DND-41 (cell line): ENCODE measurements at places on chromosomes 12 and 14.

DNA sequence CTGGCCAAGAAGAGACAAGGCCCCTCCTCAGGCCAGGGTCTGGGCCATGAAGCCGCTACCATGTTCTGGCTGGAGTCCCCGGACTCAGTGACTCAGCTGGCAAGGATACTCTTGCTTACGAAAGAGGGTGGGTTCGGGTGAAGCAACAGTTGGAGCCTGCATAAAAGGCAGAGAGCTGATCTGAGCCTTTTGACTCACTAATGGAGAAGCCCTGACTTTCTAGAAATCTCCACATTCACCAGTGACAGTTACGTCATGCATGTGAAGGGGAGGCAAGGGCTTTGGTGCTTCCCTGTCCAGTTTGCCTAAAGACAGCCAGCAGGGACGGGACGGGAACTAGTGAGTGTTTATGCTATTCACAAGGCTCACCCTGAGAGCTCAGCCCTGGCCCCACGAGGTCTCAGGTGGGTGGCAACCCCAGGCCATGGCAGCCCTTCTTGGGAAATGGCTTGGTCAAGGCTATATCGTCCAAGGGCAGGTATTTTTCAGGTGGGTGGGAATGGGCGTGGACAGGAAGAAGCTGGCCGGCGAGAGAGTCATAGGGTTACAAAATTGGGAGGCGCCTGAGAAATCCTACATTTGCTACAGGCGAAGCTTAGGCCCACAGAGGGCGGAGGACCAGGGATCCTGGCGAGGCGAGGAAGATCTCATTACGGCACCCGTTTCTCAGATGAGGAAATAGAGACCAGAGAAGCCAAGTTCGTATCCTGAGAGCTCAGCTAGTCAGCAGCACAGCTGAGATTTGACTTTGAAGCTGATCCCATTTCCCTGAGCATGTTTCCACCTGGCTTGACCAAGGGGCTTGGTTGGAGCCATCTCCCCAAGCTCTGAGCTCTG, 314.6 kb downstream of the BCL11B start:
- H3K27me3 ChIP-seq: no peaks in the 10 kb centered on the region
- no peak overlapping the region for H3K4me3 ChIP-seq
- no peaks in the 10 kb centered on the region for H3K4me1 ChIP-seq
- DNase-seq: no peak

DNA sequence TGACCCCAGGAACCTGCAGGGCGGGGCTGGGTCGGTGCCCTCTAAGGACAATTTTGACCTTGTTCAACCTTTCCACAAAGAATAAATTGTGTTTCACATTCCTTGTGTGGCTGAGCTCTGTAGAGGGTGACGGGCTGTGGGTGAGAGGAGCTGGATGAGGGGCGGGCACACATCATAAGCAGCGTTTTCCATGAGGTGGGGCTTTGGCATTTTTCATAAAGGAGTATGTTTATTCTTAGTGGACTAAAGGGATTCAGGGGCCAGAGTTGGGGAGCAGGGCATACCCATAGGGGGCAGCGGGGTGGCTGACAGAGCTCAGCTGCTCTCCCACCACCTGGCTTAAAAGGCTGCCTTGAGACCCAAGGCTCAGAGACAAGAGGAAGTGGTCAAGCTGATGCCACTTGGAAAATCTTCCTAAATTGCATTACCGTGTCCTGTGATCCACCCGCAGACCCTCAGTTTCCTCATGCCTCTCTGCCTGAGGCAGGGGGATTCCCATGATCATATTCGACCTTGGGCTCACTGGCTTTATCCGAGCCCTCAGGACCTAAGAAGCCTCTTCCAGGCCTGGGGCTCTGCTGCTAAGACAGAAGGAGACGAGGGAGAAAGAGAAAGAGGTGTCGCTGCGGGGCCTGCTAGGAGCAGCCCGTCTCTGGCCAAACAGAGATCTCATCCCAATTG, 11.4 kb downstream of the MMP14 start:
- peaks cover under 1% of the 10 kb centered on the region; the same call in 1 of the 2 replicates for H3K4me1 ChIP-seq
- no peak for DNase-seq
- H3K27ac ChIP-seq: no peak overlapping the region
- no peaks in the 10 kb centered on the region for H3K36me3 ChIP-seq
- H3K27me3 ChIP-seq: peaks cover 22% of the 10 kb centered on the region

- H3K4me3 ChIP-seq: no peak overlapping the region
- H3K27ac ChIP-seq: no peak overlapping the region
- H3K27me3 ChIP-seq: no peaks in the 10 kb centered on the region
- DNase-seq: no peak
- H3K36me3 ChIP-seq: no peaks in the 10 kb centered on the region
- no peaks in the 10 kb centered on the region for H3K4me1 ChIP-seq
Observed at GRCh38 chr12:88334271-88334670, 192.2 kb downstream of the TMTC3 start.

DNA sequence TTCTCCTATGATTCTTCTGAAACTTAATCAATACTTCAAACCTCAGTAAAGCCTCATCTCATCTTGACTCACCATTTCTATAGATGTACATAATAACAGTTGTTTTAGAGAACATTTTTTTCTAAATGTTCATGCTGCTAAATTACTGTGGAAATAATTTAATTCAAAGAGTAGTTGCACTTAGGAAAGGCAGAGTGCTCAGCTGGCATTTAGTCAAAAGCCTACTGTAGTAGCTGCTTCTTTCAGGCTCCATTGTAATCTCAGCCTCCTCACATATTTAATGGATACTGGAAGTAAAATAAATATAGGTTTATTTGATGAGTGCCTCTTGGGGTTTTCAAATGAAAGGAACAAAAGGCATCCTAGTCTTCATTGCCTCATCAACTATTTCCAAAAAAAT, 325.0 kb downstream of the CCER1 start:
- no peak overlapping the region for H3K27ac ChIP-seq
- H3K27me3 ChIP-seq: no peaks in the 10 kb centered on the region
- no peak overlapping the region for H3K4me3 ChIP-seq
- no peaks in the 10 kb centered on the region for H3K4me1 ChIP-seq
- no peak for DNase-seq

DNA sequence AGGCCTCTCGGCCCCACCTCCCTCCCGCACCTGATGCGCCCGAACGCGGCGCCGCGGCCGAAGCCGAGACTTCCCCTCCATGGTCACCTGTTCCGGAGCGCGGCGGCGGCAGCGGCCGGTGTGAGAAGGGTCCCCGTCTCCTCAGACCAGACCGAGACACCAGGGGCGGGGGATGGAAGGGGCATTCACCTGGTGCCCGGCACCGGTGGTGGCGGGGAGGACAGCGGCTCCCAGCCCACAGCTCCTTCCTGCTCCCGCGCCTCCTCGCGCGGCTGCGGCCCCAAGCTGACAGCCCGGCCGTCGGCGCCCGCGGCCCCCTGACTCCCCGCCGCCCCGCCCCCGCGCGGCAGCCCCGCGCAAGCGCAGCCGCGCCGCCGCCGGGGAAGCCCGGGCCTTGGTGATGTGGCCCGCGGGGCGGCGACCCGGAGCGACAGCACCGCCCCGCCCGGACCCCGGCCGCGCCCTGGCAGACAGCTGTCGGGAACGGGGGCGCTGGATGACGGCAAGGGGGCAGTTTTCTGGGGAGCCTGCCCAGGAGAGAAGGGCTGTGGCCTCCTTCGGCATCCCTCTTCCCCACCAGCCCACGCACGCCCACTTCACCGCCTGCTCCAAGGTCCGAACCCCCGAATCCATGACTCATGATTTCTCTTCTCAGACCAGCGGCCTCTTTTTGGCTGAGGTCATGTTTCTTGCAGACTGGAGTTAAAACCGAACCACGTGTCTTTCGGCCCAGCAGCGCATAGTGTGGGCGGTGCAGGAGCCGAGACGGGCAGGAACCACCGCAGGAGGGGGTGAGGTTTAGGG, at the start of gene SLC41A2:
SLC41A2 (minus strand) TSS at position 290 of the 804 bp plus-strand sequence. CDS start 29,763 bp downstream, outside the sequence.
- peak within 1 kb of the TSS; percentile 87 for H3K4me3 ChIP-seq
- peaks cover 25% of the 10 kb centered on the region for H3K4me1 ChIP-seq
- DNase-seq: peak; percentile 73
- no peaks in the 10 kb centered on the region for H3K36me3 ChIP-seq
